Stimulated activated CD8-positive, alpha-beta memory T cell treated with anti-CD3 and anti-CD28 coated beads, Interleukin-15, amount 100 ng/mL, for 24 hours (primary cell): ENCODE measurements at places on chromosomes 5 and 9.
A peak's percentile ranks its signal among the peaks of the same experiment; 100 is the strongest.

DNA sequence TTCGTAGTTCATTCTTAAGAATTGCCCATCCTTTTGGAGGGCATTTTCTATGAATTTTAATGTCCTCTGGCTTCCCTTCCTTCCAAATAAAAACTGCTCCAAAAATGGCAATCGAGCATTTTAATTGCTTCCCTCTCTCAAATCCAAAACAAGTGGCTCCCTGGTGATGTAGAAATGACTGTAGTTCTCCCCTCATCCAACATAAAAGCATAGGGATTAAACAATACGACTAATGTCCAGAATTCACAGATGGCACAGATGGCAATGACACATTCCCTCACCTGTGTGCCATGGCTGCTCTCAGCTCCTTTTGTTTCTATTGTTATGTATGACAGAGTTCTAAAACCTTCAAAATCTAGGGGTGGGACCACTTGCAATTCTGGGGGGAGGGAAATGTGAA lies 417.3 kb downstream of the RAB3C start:
- DNase-seq, result no peak

GRCh38 chr5:53381-54174 lies 38.4 kb upstream of the PLEKHG4B start:
- DNase-seq, result no peak

GRCh38 chr5:166991601-166992000 lies 1299.8 kb upstream of the WWC1 start:
- no peak for DNase-seq

DNA sequence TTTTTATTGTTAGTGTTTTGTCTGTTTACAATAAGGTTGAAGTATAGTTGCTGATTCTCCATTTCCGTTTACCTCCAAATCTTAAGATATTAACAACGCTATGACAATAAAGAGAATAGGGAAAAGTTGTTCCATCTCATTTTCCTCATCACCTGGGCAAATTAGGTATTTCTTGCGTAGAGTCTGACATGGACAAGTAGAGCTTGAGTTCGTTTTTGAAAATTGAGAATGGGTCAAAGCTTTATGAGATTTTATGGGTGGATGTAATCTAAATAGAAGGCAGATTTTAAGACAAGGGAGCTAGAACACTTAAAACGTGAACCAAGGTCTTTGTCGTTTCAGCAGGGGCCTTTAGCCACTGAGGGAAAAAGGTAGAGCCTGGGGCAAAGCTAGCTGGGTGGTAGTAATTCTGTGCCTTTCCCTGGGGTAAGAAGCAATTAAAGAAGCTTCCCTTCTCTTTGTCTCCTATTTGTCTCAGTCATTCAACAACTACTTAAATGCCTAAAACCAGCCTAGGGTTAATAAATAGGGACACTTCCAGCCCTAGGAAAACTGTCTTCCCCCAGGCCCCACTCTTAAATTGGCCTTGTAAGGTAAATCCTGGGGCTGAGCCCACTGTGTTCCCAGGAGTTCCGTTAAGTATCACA lies 551 bp upstream of the CAAP1 start:
- no peak for DNase-seq

DNA sequence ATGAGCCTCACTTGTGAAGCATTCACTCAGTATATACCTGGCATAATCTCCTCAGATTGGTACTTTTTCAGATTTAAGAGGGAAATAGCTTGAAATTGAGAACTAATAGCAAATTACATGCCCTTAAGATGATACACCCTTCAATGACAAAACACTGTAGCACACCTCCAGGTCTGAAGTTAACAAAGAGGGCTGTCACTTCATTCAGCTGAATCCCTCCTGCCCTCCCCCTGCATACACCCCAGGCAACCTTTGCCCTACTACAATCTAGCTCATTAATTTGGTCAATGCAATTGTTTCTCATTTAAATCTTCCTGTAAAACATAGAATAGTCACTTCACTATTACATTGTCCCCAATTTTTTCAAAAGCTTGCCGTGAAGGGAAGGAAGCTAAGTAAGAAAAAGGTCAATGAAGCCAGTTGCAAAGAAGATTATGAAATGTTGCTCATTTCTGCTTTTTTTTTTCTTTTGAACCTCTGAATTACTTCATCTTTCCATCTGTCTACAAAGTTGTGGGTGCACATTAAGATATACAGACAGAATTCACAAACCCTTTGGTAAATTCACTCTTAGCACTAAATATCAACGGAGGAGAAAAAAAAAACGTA lies 294.8 kb upstream of the PTGER4 start:
- no peak for DNase-seq

DNA sequence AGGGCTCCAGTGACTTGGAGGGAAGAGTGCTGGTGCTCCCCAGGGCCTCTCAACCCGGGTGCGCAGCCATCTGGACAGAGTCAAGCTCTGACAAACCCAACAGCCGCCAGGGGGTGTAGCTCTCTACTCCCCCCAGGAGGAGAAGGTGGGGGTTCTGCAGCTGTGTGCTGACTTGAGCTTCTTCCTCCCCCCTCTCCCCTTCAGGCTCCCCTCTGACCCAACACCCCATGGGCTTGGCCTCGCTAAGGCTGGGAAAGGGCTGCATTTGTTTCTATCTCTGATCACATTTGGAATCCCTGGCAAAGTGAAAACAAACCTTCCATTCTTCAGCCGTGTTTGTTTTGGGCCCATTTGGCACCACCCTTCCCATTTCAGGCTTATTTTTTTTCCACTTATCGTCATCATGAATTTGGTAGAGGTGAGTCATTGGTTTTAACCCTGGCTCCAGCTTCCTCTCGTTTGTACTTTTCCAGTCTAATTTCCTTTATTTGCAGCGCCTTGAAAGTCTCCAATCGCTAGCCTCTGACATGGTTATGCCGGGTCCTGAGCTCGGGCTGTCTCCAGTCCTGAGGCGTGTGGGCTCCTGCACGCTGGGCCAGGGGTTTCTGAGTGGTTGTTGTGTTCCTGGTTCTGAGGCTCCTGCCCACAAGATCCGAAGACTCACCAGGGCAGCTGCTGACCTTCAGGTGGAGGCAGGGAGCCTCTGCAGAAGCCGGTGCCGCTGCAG lies 36.1 kb downstream of the DAP start:
- DNase-seq, result no peak

DNA sequence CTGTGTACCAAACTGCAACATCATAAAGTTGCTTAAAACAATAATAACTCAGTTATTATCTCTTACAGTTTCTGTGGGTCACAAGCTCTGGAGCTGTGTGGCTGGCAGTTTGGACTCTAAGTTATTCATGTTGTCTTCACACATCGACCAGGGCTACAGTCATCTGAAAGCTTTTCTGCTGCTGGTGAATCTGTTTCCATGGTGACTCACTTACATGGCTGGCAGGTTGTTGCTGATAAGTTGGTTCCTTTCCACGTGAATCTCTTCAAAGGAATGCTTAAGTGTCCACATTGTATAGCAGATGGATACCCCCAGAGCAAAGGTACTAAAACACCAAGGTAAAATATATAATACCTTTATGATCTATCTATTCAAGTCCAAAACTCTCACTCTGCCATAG lies 44.8 kb upstream of the CYLC2 start:
- no peak for DNase-seq

DNA sequence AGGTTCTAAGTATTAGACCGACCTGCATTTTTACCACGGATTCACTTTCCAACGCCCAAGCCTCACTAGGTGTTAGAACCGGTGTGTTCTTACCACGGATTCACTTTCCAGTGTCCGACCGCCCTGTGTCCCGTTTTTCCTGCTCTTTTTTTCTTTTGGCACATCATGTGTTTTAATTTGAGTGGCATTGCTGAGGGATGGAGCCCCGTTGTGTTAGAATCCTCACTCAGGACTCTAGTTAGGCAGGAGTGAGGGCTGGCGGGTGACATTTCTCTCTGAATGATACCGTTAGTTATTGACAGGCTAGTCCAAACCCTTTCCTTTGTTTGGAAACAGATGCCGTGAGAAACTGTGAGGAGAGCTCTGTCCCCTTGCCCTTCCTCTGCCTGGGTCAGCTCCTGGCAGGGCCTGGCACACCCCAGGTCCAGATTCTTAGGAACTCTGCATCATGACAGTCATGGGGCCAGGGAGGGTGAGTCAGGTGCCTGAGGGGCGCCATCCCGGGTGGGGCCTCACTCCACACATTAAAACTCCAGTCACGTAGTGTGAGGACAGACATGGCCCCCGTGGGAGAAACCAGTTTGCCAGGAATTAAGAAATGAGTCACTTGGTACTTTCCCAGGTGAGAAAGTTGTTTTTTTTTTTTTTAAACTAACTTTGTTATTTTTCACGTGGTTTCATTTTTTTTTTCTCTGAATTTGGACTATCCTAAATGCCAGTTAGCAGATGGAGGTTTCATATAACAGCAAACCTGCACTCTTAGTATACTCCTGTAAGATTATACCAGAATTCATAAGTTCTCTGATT lies 15.8 kb downstream of the EXOC3 start:
- DNase-seq, result no peak

DNA sequence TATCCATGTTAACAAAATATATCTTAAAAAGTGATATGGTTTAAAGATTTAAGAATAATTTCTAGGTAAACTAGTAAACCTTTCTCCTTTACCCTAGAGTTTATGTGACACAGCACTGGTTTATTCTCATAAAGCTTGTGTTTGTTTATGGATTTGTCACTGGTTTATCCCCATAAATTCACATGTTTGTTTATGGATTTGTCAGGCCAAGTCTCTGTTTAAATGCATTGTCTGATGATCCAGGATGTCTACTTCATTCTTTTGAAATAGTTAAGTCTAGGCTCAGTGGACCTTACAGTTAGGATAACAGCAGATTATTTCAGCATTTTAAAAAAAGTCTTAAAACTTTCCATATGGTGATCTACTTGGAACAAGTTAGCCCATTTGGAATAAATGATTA lies 334.0 kb downstream of the ARRDC3 start:
- no peak for DNase-seq

DNA sequence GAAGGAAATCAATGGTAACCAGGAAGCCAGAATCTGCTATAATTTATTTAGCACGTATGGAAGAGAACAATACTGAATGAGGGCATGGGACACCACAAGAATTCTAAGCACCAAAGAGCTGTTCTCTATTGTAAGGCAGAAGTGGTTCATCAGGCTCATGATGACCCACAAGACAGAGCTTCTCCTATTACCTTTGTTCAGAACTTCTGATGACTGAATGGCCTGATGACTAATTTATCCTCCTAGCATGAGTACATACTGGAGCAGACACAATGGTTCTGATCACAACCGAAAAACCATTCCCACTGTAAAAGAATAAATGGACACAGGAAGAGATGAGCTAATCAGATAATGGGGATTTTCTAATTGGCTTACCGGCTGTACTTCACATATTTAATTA lies 329.8 kb upstream of the PDE4D start:
- no peak for DNase-seq

GRCh38 chr9:126696401-126697145 lies 82.8 kb downstream of the LMX1B start:
- no peak for DNase-seq

- no peak for DNase-seq
Measured at GRCh38 chr5:62206150-62206829, 99.7 kb upstream of the KIF2A start.

GRCh38 chr5:158414333-158414762 lies 555.4 kb upstream of the CLINT1 start:
- DNase-seq, result no peak

GRCh38 chr9:16515879-16516301 lies 354.6 kb downstream of the BNC2 start:
- DNase-seq, result no peak

- no peak for DNase-seq
Measured at GRCh38 chr5:108660291-108660690, 87.4 kb upstream of the FER start.

GRCh38 chr5:123351240-123351639 lies 72.0 kb downstream of the CEP120 start:
- no peak for DNase-seq

- no peak for DNase-seq
Measured at GRCh38 chr5:169875731-169876130, 104.6 kb downstream of the INSYN2B start.

DNA sequence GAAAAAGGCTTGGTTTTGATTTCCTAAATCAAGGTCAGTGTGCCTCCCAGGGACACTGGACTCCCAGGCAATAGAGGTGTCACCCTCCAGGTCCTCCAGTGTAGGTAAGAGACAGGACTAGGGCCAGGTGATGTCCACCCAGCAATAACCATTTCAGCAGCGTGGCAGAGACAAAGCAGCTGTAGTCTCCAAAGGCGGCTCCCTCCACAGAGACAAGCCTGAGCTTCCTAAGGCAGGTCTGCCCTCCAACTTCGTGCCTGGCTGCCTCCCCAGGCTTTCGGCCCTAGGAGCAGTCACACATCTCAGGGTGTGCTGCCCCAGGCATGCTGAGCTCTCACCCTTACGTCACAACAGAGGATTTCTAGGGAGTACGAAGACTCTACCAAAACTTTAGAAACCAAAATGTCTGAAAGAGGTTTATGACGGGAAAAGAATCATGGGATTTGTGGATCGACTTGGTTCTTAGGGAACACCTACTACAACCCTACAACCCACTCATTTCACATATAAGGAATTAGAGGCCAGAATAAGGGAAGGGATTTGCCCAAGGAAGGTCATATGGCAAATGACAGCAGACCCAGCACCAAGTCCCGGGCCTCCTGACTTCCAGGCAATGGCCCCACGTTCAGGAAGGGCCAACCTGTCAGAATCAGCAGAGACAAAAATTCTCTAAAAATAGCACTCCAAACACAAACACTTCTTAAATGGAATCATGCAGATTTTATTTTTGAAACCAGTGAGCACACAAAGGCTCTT lies 105.5 kb downstream of the KLHL3 start:
- DNase-seq, result no peak

GRCh38 chr5:43728581-43728980 lies 125.6 kb downstream of the NNT start:
- DNase-seq, result no peak

DNA sequence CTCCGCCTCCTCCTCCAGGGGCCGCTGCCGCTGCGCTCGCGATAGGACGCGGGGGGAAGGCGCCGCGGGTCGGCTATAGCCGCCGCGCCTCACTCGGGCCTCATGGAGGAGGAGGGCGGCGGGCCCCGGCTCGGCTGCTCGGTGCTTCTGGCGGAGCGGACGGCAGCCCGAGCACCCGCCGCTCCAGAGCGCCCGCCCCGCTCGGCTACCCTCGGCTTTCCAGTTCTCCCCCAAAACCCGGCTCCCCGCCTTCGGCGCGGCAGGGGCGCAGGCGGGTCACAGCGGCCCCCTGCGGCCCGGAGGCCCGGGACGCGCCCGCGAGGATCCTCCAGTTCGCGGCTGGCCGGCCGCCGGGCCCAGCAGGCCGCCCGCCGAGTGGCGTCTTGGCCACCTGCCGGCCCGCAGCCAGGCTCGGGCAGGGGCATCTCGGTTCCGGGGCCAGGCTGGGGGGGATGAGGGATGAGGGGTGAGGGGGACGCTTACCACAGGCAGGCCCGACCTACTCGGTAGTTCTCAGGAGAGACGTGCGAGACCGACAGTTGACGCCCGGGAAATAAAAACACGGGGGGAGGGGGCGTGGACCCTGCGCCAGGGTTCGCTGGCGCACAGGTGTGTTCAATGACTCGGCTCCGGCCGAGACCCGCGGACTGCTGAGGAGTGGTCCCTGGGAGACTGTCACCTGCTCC lies at the start of gene PAIP1:
TSS of gene PAIP1 (minus strand) at position 221 of the 686 bp plus-strand sequence. CDS start 231 bp downstream, outside the sequence.
- DNase-seq, result peak; percentile 65

DNA sequence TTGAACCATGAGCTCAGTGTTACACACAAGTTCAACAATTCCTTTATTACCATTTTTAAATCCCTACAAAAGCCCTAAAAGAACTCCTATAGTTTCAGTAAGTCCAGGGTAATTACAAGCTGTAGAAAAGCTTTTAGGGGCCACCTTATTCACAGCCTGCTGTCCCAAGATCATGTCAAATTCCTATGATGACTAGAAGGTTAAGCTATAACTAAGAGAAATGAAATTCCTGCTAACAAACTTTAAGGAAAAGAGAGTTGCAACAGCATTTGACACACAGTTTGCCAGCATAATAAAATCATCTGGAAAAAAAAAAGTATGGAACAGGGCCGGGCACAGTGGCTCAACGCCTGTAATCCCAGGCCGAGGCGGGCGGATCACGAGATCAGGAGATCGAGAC lies 31.5 kb downstream of the TMEM245 start:
- DNase-seq, result no peak
